Omental fat pad (tissue), 4 donors: ENCODE measurements at places on chromosomes 2 and 18. TPM values are rescaled to one million over a fixed set of nuclear protein-coding genes. Genes with fewer than 3 reads are reported as not detected.
A peak's percentile ranks its signal among the peaks of the same experiment; 100 is the strongest.

The STPG4 gene
- total RNA-seq, result 0.63 TPM

GRCh38 chr2:3827673-3828575 lies 124.5 kb downstream of the DCDC2C start:
- no peak for DNase-seq

- DNase-seq, result no peak
Measured at GRCh38 chr2:44769349-44770011, 172.0 kb upstream of the SIX3 start.

DNA sequence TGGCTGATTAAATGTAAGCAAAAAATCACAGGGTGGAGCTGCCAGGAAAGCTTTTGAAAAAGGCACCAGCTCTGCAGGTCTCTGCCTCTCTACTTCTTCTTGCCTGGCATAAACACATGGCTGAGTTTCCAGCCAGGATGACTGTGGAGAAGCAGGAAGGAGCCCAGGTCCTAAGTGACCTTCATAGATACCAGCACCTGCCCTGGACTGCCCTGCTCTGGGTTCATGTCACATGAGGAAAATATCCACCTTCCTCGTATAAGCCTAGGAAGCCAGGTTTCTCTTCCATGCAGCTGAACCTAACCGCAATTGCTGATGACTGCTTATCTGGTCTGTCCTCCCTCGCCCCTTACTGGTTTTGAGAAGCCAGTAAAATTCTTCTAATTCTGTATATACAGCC lies 47.8 kb upstream of the CREB1 start:
- no peak for DNase-seq

The FBXO15 gene
- 0.60 TPM for total RNA-seq

GRCh38 chr18:48996901-48997463 lies 46.2 kb upstream of the SMAD7 start:
- DNase-seq, result no peak

DNA sequence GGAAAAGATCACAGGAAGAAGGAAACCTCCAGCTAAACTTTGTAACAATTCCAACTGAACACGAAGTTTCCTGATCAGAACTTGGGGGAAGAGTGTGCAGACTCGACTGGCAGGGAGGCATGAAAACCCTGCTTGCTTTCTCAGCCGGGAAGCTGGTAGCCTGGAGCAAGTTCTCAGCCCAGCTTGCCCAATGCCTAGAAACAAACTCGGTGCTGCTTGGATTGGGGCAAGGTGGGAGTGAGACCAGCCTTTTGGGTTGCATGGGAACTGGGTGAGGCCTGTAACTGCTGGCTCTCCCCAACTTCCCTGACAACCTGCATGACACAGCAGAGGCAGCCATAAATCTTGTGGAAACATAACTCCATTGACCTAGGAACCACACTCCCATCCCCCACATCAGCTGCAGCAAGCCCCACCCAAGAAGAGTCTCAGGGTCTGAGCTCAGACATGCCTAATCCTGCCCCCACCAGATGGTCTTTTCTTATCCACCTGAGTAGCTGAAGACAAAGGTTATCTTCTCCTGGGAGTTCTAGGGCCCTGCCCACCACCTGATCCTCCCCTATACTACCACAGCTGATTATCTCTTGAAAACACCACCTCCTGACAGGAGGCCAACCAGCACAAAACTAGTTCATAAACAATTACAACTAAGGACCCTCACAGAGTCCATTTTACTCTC lies 1859.7 kb upstream of the CELF4 start:
- DNase-seq, result no peak

GRCh38 chr2:209960045-209960444 lies 42.4 kb upstream of the RPE start:
- no peak for DNase-seq

DNA sequence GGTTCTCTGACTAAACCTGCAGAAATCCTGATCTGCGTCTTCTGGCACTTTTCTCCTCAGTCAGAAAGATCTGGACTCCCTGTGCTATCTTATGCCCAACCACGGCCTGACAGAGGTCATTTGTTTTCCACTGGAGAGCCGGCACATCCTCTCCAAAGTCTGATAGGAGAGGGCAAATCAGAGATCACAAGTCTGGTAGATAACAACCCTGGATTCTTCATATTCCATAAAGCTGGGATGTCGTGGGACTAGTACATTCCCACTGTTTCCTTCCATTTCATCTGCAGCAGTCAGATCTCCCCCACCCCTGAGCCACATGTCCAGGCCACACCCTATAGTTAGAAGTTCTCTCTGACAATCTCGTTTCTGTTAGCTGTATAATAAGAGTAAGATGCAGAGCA lies 157.0 kb downstream of the MGAT5 start:
- DNase-seq, result no peak

DNA sequence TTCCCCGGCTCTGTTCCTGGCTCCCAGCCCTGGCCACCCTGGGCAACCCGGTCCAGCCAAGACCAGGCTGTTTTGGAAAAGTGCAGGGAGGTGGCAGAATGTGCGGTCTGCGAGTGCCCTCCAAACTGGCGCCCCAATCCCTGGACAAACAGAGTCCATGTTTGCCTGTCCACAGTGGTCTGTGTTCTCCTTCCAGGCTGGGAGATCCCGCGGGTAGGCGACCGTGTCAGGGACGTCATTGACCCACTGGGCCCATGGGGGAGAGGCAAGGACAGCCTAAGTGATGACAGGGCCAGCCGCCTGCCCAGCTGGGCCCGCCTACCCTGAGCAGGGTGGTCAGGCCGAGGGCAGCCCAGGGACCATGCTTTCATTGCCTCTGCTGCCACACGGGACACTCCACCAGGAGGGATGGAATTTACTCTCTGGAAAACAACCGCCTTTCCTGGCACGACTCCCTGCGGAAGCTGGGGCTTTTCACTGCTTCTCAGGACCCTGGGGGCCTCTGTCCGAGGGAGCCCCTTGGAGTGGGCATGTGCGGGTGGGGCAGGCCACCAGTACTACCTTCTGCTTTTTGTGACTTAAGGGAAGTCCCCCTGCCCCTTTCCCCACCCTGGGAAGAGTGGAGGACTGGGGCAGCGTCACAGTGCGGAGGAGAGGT lies 20.1 kb downstream of the CYP26B1 start:
- peak; percentile 6 for DNase-seq

The NAT8 gene
- not detected for total RNA-seq

The ATP6V1B1 gene
- total RNA-seq, result 3.6 TPM

DNA sequence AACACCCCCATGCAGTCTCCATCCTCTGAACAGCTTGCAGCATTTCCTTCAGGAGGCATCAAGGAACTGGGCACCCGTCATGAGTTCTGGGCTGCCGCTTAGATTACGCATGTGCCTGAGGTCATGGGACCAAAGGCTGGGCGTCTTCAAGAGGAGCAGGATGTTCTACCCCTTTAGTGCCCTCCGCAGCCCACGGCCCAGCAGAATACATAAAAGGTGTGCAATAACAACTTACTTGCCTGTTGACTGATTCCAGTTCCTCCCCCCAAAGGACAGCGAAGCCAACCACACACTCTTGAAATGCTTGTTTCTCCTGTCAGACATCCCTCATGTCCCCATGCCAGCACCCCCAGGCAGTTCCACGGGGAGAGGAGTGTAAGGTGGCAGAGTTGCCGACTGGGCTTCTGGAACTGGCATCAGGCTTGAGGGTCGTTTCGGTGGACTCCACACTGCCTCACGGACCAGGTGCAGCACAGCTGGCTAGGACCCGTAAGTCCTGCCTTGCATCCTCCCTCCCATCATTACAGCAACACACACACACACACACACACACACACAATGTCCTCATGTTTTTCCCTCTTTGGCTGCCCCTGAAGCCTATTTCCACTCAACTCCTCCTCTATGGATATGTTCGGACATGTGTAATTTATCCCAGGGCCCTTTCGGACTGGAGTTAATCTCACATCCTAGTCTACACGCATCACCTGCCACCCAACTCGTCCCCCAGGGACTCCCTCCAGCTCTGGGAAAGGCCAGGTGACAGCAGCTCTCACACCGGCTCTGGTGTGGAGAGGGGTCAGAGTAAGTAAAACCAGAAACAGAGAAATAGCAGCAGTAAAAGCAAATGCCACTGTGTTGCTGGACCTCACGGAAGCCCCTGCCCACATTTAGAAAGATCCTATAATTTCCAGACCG lies 200.7 kb downstream of the BCL11A start:
- DNase-seq, result no peak

The GAD1 gene
- not detected for total RNA-seq

The SERPINB10 gene
- total RNA-seq, result 0.31 TPM

GRCh38 chr2:71672826-71673795 lies 219.8 kb downstream of the DYSF start:
- no peak for DNase-seq

The PROM2 gene
- total RNA-seq, result 0.82 TPM

DNA sequence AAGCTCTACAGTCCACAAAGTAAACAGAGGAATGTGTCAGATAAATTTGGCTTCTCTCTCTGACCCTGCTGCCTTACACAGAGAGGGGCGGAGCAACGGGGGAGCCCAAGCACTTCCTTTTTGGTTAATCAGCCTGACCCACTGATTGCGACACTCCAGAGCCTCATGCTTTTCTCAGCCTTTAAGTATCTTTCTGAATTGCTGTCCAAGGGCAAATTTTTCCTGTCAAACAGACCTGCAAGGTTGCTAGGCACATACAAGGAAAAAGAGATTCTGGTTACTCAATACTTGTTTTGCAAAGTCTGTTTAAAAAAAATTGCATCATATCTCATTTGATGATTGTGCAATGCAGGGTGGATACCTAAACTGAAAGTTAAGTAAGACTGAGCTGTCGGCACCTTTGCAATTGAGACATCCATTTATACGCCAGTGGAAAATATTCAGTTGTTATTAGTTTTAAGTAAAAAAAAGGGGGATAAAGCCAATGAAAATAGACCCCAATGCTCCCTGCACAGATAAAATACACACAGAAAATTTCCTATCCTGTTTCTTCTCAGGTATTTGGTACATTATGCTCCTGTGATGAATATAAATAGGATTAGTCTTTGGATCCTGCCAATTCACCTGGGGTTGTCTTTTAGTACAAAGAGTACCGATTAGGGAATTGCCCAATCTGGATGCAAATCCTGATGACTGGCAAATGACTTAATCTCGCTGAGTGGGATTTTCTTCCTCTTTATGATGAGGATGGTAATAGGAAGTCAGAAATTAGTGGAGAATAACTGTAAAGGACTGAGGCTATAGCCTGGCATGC lies 260.2 kb upstream of the TRIB2 start:
- DNase-seq, result peak; percentile 56

The CAPN13 gene
- not detected for total RNA-seq

- DNase-seq, result no peak
Measured at GRCh38 chr2:50455351-50455939, 576.5 kb downstream of the NRXN1 start.

GRCh38 chr2:217849154-217849975 lies 153.4 kb downstream of the TNS1 start:
- DNase-seq, result no peak

- DNase-seq, result no peak
Measured at GRCh38 chr2:197378494-197379307, 56.1 kb downstream of the SF3B1 start.

GRCh38 chr2:43927442-43927841 lies 68.3 kb downstream of the LRPPRC start:
- DNase-seq, result no peak

GRCh38 chr2:118864207-118864606 lies 16.8 kb upstream of the EN1 start:
- no peak for DNase-seq

GRCh38 chr2:120294008-120294340 lies 41.3 kb downstream of the RALB start:
- no peak for DNase-seq

The COL4A4 gene
- 0.56 TPM for total RNA-seq

The GAL3ST2 gene
- 3.1 TPM for total RNA-seq

DNA sequence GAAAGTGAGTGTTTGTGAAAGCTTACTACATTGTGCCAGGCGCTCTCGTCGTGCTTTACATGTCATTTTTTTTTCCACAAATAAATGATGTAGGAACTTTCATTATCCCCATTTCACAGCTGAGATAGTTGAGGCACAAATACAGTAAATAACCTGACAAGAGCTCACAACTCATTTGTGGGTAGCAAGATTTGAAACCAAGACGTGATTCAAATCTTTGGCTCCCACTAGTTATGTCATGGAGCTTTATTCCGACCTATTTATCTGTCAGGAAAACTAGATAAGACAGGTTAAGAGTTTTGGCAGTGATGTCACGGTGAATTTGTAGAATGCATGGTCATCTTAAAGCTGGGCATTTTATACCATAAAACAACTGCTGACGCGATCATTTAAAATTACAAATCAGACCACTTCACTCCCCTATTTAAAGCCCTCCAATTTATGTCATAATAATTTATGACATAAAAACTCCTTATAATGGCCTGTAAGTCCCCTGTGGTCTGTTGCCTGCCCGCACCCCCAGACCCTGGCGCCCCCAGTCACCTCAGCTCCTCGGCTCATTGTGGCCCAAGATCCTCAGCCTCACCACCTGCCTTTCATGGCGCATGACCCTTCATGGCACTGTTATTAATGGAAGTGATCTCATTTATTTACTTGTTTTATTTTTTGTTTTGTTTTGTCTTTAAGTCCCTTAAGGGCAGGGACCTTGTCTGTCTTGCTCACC lies 678 bp upstream of the ZNF24 start:
- no peak for DNase-seq

DNA sequence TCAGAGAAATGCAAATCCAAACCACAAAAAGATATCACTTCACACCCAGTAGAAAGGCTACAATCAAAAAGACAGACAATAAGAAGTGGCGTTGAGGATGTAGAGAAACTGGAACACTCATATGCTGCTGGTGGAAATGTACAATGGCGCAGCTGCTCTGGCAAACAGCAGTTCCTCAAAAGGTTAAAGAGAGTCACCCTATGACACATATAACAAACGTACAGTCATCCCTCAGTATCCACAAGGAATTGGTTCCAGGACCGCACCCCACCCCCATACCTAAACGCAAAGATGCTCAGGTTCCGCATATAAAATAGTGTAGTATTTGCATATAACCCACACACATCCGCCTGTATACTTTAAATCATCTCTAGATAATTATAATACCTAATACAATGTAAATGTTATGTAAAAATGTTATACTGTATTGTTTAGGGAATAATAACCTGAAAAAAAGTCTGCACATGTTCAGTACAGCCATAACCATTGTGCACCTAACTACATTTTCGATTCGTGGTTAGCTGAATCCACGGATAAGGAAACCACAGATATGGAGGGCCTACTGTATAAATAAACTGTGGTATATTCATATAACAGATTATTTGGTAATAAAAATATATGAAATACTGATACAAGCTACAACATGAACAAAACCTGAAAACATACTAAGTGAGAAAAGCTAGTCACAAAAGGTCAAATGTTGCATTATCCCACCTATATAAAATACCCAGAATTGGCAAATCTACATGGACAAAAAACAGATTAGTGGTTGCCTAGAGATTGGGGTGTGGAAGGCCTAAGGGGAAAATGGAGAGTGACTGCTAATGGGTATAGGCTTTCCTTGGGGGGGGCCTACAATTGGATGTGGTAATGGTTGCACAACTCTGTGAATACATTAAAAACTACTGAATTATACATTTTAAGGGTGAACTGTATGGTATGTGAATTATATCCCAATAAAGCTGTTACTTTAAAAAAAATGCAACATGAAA lies 37.5 kb downstream of the UXS1 start:
- DNase-seq, result no peak

The TGFA gene
- 4.3 TPM for total RNA-seq

The ADNP2 gene
- total RNA-seq, result 14.1 TPM
